Stimulated activated CD4-positive, alpha-beta T cell treated with anti-CD3 and anti-CD28 coated beads, Interleukin-15, amount 100 ng/mL, for 48 hours (primary cell): ENCODE measurements at places on chromosomes 5 and 9.

- no peak for DNase-seq
Observed at GRCh38 chr5:124783794-124784193, 37.4 kb upstream of the ZNF608 start.

DNA sequence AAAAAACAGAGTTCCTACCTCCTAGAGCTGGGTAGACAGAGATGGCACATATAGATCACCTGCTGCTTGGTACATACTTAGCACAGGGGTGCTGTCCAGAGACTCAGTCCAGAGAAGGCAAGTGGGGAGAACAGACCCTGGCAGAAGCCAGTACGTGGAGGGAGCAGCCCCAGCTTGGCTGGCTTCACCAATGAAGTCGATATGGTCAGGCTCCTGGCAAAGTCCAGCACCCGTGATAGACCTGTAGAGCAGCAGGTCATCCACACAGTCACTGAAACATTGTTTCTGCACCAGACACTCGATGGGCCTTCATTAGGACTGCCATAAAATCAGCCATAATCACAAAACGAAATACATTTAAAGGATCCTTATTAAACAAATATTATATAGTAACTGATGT, 45.8 kb downstream of the WHRN start:
- DNase-seq, result no peak

DNA sequence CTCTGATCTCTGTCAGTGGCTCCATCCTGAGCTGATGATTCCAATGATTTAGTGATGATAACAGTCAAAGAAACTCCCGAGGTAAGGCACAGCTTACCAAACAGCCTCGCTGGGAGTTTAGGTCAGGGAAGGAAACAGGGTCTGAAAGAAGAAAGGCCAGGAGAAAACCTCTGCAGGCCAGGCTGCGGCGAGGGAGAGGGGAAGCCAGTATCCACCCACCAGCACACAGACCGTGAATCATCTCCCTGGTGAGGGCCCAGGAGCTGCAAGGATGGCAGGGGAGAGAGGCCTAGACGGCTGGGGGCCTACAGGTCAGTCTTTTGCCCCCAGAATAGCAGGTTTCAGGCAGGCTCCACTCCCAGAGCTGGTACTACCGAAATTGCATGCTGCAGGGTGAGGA, 590.5 kb downstream of the CCDC171 start:
- DNase-seq, result no peak

DNA sequence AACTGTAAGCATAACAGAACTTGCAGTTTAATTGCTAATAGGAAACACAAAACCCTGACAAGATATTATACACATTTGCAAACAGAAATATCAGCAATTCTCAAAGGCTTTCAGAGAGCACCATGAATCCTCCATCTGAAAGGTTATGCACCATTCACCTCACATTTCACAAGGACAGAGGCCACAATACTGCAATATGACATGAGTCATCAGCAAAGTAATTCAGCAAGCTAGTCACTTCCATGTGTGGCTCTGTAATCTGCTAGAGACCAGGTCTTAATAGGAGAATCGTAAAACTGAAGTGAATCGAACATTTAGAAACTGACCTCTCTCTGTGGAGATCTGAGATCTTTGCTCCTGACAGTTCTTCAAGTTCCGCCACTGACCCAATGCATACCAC, 28.3 kb downstream of the IARS1 start:
- DNase-seq, result no peak

DNA sequence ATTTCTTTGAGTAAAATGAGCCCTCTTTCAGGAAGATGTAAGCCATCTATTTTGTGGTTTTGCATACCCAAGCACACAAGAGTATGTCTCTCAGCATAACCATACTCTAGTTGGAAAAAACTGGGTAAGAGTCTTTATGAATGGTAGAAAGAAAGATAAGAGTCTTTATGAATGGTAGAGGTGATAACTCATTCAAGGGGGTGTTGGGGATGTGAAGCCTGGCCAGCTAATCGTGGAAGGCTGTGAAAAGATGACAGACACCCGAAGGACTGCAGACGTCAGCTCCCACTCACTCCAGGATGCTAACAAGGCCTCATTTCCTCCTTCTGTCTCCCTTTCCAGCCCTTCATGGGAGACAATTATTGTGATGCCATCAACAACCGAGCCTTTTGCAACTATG, 228.5 kb downstream of the PAPPA start:
- DNase-seq, result no peak

DNA sequence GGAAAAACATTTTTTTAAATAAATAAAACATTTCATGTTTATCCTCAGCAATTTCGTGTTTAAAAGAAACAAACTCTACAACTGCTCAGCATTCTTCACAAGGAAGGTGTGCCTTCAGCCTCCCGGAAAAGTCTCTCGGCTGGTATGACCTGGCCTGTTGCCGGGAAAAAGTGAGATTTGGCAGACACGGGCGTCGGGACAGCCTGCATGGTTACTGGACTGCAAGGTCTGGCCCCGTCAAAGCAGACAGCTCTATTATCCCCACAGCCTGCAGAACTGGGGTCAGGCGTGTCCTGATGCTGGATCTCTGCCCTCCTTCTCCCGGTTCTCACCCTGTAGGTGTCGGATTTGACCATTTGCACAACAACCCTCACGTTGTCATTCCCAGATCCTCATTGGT, 120.3 kb upstream of the SPATA31C2 start:
- no peak for DNase-seq

GRCh38 chr5:68436686-68437520, 221.3 kb downstream of the PIK3R1 start:
- no peak for DNase-seq
